CD4-positive, alpha-beta T cell treated with Interleukin-15 for 4 hours (primary cell): ENCODE measurements at places on chromosomes 6 and 20.
A peak's percentile ranks its signal among the peaks of the same experiment; 100 is the strongest.

DNA sequence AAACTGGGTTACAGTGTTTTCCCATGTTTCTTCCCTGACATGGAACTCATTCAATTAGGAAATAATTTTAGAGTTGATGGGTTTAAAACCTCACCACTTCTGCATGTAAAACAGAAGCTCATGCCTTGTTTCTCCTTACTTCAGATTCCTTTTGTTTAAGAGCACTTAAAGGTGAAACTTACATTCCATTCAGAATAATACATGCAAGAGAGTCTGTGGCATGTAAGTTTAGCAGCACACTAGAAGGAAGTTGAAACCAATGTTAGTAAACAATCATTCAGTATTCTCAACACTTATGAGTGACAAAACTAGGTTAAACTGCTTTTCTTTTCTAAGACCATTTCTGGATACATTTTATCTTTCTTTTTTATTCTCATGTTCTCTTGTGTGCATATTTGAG, 495.6 kb upstream of the PTCHD4 start:
- DNase-seq: no peak

DNA sequence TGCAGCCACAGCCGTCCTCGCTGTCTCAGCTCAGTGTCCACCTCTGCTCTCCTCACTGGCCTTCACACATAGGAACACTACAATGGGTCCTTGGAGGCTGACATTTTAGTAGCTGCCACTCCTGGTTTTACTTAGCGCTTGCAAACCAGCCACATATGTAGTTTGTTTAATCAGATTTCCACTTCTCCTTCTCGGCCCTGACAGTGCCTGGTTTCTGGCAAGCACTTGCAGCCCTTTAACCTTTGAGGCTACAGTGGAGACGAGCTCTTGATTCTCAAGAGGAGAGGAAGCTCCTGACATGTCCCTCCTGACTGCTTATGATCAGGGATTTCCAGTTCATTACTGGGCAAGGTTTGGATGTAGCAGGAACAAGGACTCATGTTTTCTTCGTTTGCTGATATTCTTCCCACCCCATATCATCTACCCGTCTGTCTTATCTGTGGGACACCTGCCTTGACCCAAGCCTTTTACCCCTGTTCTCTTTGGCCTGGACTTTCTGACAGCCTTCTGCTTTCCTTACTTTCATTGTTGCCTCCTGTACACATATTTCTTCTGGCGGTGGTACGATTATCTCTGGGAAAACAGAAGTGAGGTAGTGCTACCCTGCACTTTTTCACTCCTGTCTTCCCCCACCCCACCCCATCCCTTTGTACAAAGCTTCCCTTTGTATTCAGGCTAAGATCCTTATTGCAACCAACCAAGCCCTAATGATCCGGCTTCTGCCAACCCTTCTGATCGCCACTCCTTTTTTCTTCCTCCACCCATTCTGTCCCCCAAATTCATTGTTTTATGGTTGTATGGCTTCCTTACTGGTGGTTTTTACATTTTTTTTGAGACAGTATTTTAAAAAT, 31.2 kb downstream of the CEP43 start:
- no peak for DNase-seq

GRCh38 chr6:13331516-13332348, 3.4 kb upstream of the TBC1D7 start:
- DNase-seq: peak; percentile 52

DNA sequence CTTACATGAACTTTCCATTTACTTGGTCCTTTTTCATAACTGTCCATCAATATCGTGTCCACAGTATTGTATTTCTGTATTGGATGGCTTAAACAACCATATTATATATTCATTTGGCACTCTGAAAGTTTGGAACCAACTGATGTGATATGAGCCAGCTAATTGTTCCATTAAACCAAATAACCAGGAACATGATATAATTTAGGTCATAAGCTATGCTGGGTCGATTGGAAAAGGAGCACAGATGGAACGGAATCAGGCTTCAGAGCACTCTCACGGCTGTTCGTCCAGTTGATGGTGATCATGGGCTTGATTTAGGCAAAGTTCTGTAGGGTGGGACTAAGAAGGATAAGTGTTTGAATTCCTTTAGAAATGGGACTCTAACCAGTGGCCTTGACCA, 142.7 kb downstream of the DNAH8 start:
- no peak for DNase-seq

- DNase-seq: no peak
These were observed 32.7 kb upstream of the PROKR2 start for GRCh38 chr20:5349448-5349847.

- no peak for DNase-seq
These were observed 2.6 kb upstream of the VNN2 start for GRCh38 chr6:132760256-132760655.

DNA sequence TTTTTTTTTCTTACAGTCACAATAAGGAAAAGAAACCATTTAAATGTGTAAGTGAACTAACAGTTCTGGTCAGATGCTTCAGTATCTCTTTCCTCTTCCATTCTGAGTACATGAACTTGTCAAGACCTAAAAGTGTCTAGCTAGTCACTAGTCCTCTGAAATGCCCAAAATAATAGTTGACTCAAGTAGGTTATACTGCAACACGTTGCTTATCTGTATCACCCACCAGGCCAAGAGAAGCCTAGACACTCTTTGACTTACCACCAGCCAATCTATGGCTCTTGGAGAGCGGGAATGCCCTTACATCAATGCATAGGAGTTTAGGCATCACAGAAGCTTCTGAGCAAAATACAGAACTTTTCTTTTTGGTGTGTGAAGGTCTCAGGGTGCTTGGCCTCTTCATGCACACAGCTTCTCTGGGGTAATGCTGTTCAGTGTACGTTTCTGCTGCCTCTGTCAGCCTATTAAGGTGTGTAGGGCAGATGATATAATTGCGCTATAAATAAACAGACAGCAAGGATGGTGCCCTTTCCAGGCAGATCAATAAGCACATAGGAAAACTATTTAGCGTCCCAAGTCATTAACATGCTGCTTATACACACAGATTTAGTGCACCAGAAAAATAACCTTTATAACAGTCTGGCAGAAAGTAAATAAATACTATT, 7.8 kb upstream of the GFOD1 start:
- no peak for DNase-seq

DNA sequence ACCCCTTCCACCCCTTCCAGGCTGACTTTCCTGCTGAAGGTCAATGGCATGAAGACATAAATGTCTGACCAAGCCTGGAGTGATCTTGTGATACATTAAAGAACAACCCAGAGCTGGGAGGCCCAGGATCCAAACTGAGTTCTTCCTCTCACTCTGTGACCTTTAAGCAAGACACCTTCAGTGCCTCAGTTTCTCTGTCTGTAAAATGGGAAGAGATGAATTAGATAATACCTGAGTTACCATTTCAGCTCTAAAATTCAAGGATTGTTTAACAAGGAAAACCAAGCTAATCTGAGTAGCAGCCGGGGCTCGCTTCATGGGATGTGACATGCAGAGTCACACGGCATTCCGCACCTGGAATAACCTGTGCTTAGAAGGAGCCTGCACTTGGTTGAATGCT, 7.0 kb upstream of the NFATC2 start:
- no peak for DNase-seq

GRCh38 chr20:50213531-50214106, 23.0 kb downstream of the CEBPB start:
- no peak for DNase-seq

- DNase-seq: no peak
These were observed 530 bp upstream of the NEDD9 start for GRCh38 chr6:11232770-11233626.

- no peak for DNase-seq
These were observed 41.6 kb downstream of the ZBTB2 start for GRCh38 chr6:151349651-151350270.
